Activated CD8-positive, alpha-beta memory T cell treated with anti-CD3 and anti-CD28 coated beads for 1 hour (primary cell): ENCODE measurements at places on chromosomes 3 and 15.

DNA sequence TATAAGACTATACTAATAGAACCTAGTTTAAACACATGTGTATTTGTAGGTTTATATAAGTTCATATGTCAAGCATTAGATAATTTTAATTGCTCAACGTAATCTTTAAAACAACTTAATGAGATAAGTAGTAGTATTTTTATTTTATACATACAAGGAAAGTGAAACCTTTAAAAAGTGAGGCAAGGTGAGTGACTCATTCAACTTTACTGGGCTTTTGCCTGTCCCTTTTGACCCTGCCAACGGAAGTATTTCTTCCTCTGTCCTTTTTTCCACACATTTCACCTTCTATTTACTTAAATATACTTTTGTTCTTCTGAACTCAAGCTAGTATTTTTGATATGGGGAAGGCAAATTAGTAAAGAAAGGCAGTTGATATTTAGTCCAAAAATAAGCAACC, 78.5 kb downstream of the KBTBD8 start:
- DNase-seq, result no peak

- no peak for DNase-seq
Measured at GRCh38 chr3:82143661-82144412, 382.4 kb upstream of the GBE1 start.

DNA sequence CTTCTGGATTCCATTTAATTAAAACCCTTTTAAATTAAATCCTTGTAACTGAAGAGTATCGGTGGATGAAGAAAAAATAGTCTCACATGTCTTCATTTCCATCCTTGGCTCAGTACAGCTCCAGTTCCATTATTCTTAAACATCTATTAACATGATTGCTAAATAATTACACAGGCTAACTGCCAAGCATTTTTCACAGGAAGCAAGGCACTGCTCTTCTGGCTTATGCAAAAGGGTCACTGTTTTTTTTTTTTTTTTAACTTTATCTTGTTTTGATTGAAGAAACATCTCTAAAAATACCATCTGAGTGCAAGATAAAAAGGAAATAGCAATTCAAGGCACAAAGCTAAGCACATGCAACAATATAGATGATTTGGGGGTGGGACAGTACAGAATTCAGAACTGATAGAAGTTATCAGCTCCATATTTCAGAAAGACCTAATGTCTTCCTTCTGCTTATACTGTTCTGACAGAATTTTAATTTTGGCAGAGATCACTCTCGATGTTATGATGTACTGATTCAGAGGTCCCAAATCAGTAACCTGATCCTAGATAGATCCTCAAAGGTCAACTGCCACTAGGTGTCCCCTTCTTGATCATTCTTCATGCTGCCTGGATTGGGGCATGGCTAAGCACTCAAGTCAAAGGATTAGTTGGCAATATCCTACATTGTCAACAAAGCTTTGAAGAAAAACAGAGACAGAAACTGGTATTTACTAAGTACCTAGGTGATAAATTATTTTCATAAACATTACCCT, 57.8 kb upstream of the ACTC1 start:
- DNase-seq, result no peak

- no peak for DNase-seq
Measured at GRCh38 chr3:9149566-9149965, 99.9 kb downstream of the SRGAP3 start.
